ENCODE measurements at places on chromosomes 1 and 21. TPM values are rescaled to one million over a fixed set of nuclear protein-coding genes. Genes with fewer than 3 reads are reported as not detected.
A peak's percentile ranks its signal among the peaks of the same experiment; 100 is the strongest.

Gene KCNA3
- not detected for polyA plus RNA-seq

Gene TSACC
- polyA plus RNA-seq: 1.5 TPM

Gene RSPH1
- polyA plus RNA-seq: not detected

Gene THAP3
- 12.1 TPM for polyA plus RNA-seq

- peak; percentile 57 for DNase-seq
These were observed 45.6 kb downstream of the SRRM1 start for GRCh38 chr1:24688621-24689195.

GRCh38 chr1:41656068-41656467, 171.6 kb upstream of the EDN2 start:
- DNase-seq: no peak

GRCh38 chr1:228151180-228151925, 1.6 kb downstream of the GJC2 start:
- DNase-seq: no peak

Data from HepG2 (cell line).